ENCODE measurements at places on chromosomes 1 and 21.

- DNase-seq, result no peak
Observed at GRCh38 chr1:10942542-10942912, 69.9 kb upstream of the TARDBP start.

DNA sequence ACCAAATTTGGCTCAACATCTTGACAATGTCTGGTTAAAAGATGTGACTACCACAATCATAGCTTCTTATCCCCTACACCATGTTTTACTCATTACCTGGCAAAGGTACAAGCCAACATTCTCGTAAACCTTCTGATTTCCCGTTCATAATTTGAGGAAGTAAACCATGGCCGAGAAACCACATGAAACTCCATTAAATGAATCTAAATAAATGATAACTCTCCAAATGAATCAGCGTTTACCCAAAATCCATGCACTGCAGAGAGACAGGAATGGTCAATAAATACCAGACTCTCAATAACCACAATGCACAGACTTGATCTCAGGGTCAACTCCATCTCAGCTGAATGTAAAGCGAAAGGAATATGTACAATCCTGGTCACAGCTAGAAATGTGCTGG is 125.2 kb downstream of the TYW3 start:
- DNase-seq, result peak; percentile 40

- no peak for DNase-seq
Observed at GRCh38 chr1:31924839-31925238, 13.3 kb downstream of the PTP4A2 start.

DNA sequence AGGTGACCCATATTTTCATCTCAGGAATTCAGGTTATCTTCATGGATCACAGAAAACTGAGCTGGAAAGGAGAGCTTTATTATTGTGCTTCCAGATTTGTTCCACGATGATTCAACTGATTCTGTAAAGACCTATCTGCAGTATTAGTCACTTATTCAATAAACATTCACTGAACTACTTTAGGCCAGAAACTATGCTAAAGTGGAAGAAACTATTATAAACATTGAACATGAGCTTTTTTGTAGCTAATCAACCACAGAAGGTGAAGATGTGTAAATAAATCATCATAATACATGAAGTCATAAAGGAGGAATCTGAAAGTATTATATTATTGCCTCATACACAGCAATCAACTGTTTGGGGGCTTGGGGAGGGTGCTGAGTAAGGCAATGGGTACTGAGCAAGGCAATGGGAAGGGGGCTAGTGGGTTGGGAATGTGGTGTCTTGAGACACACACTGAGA is 30.6 kb upstream of the EXO1 start:
- DNase-seq, result peak; percentile 81

All from astrocyte of the spinal cord (primary cell).